Endothelial cell (in vitro differentiated cells): ENCODE measurements at places on chromosomes 13 and 19.

DNA sequence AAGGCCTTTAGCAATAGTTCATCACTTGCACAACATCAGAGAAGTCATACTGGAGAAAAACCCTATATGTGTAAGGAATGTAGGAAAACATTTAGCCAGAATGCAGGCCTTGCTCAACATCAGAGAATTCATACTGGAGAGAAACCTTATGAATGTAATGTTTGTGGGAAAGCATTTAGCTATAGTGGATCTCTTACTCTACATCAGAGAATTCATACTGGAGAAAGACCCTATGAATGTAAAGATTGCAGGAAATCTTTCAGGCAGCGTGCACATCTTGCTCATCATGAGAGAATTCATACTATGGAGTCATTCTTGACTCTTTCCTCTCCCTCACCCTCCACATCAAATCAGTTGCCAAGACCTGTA, 19.8 kb downstream of the ZNF583 start:
- no peak for DNase-seq

GRCh38 chr19:4951656-4952055, 17.3 kb upstream of the KDM4B start:
- no peak for DNase-seq

GRCh38 chr19:17026706-17027534, at the start of gene CPAMD8:
Gene CPAMD8 (minus strand): TSS chr19:17026810. CDS start chr19:17026642, 168 bp downstream.
- DNase-seq = no peak

DNA sequence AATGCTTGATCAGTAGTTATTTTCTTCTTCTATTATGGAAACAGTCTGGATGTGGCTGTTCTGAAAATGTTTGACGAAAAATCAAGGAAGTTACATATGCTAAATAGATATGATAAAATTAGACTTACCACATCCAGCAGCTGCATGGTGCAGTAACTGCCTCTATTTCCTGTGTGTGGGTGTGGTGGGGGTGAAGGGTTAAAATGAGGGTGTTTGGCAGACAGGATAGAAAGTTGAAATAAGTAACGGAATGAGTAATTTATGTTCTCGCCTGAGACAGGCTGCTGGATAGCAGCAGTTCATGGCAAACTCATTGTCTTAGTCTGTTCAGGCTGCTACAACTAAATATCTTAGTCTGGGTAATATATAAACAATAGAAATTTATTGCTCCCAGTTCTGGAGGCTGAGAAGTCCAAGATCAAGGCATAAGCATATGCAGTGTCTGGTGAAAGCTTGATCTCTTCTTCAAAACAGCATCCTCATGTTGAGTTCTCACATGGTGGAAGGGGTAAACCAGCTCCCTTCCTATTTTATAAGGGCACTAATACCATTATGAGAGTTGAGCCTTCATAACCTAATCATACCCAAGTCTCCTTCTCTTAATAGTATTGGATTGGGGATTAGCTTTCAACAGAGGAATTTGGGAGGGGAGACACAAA, 1248.9 kb downstream of the SLITRK5 start:
- DNase-seq = no peak

DNA sequence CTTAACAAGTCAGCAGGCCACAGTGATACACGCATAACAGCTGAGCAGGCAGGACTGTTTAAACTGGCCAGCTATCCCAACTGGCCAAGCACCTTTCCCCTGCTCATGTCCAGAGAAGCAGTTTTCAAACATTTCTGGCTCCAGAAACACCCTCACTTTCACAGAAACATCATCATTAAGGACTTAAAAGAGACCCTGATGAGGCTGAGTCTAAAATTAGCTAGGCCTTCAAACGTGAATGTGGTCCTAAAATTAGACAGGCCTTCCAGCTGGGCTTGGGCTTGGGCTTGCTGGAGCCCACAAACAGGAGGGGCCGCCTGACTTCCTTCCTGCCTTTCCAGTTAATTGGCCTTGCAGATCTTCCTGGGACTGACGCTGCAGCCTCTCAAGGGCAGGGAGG, 334.2 kb downstream of the DNAJC15 start:
- no peak for DNase-seq

DNA sequence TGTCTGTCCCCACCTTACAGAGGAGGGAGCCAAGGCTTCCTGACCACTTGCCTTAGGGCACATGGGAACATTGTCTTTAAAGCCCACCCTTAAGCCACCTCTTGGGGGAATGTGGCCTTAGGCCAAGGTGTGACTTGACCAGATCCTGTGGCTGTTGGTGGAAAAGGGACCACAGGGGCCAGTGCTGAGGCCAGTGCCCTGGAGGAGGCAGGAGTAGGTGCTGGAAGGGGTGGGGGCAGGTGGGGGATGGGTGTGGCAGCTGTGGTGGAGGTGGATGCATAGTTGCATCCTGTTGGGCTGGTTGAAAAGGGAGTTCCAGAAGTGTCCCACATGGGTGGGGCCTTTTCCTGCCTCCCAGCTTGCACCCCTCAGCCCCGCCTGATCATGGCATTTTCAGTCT, 44.8 kb downstream of the DNM2 start:
- no peak for DNase-seq
